ENCODE measurements at places on chromosomes 5 and 9.

GRCh38 chr9:81499594-81499993, 189.8 kb downstream of the TLE1 start:
- no peak for DNase-seq

DNA sequence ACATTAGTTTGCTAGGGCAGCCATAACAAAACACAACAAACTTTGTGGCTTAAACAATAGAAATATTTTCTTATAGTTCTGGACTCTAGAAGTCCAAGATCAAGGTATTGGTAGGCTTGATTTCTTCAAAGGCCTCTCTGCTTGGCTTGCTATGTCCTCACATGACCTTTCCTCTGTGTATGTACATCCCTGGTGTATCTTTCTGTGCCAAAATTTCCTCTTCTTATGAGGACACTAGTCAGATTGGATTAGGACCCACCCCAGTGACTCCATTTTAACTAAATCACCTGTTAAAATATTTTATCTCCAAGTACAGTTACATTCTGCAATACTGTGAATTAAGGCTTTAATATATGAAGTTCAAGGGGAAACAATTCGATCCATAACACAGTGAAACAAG, 168.9 kb upstream of the CCNH start:
- DNase-seq, result no peak

- DNase-seq, result no peak
These were observed 468.5 kb downstream of the NFIB start for GRCh38 chr9:13845460-13845859.

DNA sequence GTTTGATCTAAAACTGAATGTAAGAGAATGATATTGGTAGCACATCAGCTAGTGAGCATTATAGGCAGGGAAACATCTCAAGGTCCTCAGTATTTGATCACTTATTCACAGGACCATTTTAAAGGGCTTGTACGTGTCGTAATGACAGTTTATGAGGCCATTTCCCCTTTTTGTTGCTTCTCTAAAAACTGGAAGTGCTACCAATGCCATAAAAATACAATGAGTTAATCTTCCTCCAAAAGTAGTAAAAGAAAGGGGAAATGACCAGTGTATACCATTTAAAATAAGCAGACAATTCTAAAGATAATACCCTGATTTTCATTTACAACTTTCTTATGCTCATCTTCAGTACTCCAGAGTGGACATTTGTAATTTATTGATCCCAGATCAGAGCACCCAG, 285.8 kb upstream of the PCSK5 start:
- DNase-seq, result no peak

DNA sequence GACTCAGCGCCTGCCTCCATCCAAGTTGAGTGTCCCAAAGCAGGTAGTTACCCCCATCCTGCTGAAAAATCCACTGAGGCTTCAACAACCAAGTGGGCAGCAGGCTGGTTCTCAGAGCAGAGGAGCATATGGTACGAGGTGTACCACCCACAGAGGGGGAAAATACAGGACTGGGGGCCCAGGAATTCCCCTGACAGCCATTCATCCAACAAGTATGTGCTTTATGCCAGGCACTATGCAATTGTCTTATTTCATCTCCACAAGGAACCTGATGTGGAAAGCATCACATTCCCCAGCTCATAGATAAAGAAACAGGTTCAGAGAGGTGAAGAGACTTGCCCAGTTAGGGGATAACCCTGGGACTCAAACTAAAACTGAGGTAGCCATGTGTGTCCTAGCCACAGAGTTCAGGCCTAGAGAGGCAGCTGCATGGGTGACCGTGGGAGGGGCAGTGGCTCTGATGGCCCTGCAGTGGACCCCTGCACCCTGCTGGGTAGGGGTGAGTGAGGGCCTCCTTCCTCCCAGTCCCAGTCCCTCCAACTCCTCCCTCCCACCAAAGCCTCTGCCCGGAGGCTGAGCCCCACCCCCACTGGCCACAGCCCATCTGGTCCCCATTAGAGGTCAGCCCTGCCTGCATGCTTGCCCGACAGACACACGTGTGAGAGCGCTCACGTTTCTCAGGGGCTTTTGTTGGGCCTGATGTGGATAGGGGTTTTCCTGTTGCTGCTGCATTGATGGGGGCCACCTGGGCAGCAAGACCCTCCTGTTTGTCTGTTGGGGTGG, 11.5 kb downstream of the PDLIM4 start:
- no peak for DNase-seq

- no peak for DNase-seq
These were observed 64.6 kb upstream of the SYNPO start for GRCh38 chr5:150575745-150576448.

GRCh38 chr9:134287591-134288491, 38.4 kb upstream of the RXRA start:
- DNase-seq, result no peak

DNA sequence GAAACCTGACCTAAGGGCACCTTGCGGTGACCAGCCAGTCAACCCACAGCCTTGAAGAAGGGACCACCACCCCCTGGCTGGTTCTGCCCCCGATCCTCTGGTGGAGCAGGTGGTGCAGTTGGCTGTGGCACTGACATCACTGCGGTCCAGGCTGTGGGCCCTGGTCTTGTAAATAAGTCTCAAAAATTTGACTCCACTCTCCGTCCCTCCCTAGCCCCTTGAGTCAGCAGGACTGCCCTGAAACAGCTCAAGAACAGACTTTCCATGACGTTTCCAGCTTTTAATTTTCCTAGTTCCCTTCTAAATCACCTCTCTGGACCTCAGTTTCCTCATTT, 134.8 kb upstream of the BOD1 start:
- no peak for DNase-seq

GRCh38 chr5:168415971-168416370, 70.3 kb upstream of the RARS1 start:
- no peak for DNase-seq

- no peak for DNase-seq
These were observed 39.2 kb upstream of the NEK6 start for GRCh38 chr9:124218438-124218982.

GRCh38 chr9:77747163-77747562, 99.0 kb upstream of the GNA14 start:
- DNase-seq, result no peak

- no peak for DNase-seq
These were observed 11.4 kb upstream of the C5orf63 start for GRCh38 chr5:127084656-127085055.

DNA sequence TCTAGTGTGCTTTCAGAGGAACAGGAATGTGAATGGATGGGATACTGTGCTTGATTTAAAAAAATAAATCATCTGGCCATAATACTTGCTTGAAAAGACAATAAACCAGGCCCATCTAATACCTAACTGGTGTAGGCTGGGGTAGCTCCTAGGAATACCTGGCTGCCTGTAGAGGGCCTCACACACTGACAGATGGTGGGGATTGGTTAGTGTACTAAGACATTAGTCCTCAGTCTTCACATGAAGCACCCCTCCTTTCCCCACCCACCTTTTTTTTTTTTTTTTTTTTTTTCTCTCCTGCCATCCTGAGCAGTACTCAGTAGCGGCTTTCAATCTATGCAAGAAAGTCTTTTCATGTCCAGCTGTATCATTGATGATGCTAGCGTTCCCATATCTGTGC, 130.5 kb downstream of the ADGRV1 start:
- no peak for DNase-seq

DNA sequence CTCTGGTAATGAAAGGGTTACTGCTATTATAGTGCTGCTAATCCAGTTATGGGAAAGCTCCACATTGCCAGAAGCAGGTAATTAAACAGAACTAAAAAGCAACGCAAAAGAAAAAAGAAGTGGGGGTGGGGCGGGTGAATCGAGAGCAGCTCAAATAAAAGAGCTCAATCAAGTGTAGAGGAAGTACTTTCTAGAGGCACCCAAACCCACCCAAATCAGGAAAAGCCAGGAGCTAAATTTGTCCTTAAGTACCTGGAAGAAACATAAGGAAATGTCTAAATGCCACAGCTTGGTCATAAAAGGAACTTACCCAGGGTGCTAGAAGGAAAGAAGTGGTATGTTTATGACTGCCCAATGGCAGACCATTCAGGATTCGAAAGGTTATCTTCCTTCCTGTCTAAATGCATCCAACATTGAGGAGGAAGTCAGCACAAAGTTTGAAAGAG, 2.4 kb upstream of the RNF145 start:
- no peak for DNase-seq

GRCh38 chr5:122490718-122491117, 178.7 kb downstream of the SNCAIP start:
- DNase-seq, result no peak

DNA sequence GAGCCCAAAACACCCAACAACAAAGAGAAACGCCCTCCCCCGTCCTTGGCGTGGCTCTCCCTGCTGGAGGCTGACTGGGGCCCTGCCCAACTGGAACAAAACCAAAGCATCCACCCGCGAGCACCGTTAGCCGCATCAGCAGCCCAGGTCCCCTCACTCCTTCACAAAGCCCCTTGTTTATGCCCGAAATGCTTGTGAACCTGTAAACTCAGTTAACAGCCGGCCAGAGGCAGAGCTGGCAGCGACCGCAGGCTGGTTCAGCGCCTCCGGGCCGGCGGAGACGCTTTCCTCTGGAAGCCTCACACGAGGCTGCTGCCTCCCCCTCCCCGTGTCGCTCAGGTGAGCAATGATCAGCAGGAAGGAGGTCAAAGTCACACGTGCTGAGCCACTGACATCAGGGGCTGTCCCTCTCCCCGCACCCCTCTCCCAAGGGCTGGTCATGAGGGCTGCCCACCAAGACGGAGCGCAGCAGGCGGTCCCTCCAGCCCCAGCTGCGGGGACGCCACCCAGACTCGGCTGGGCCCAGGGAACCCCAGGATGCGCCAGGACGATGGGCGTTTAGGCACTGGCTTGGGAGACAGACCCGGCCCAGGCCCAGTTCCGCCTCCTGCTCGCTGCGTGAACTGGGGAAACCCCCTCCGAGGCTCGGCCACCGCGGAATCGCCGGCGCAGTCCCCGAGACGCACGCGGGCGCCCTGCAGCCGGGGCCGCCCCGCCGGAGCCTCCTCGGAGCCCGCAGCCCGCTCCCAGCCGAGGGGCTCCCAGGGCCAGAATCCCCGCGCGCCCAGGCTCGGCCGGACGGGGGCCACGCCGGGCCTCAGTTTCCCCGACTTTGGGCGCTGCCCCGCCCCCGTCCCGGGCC, 563 bp downstream of the SNAPC4 start:
- DNase-seq, result no peak

DNA sequence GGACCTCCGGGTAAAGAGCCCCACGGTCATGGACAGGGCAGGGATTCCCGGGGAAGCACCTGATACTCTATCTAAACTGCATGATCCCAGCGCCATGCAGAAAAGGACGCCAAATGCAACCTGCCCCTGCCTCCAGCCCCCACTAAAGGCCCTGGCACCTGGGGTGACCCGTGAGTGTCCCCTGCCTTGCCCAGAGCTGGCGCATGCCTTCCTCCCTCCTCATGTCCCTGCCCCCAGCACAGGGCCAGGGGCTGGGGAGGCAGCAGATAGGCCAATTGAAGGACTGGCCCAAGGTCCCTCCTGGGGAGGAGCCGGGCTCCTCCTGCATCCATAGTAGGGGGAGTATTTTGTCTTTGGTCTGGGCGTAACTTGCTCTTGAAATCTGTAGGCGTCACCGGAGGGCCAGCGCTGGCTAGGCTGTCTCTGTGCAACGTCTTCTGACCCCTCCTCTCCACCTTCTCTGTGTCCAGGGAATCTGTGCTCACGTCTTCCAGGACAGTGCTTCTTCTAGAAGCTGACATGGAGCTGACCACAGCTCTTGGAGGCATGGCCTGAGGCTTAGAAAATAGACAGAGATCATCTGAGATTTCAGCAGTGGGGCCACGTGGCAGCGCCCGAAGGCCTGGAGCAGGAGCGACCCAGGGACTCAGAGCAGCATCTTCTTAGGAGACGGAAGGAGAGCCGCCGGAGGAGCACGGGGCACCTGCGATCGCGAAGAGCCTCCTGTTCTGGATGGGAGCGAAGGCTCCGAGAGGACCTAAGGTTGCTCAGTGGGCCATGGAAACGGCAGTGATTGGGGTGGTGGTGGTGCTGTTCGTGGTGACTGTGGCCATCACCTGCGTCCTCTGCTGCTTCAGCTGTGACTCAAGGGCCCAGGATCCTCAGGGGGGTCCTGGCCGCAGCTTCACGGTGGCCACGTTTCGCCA, 660 bp downstream of the SPAAR start:
- no peak for DNase-seq

GRCh38 chr9:78605041-78606000, 308.4 kb downstream of the PSAT1 start:
- DNase-seq, result no peak

DNA sequence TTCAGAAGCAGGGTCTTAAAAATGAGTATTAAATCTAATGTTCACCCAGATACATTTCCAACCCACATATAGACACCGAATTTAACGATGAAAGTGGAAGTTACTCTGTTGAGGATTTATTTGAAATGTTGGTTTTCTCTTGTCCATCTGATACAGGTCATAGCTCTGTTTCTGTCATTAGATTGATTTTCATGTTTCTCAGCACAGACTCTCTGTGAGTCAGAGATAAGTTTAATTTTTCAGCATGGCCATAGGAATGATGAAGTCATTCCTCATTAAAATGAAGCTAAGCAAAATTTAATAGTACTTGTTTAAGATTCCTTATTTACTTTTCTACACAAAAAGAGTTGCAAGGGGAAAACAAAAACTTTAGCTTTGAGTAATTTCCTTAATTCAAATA, 38.8 kb downstream of the GHR start:
- DNase-seq, result no peak

- no peak for DNase-seq
These were observed 30.8 kb downstream of the BTF3 start for GRCh38 chr5:73529081-73529480.

GRCh38 chr9:125511789-125512660, 195.0 kb downstream of the MAPKAP1 start:
- DNase-seq, result no peak

- DNase-seq, result no peak
These were observed 1.0 kb downstream of the ANKH start for GRCh38 chr5:14870337-14871213.

- DNase-seq, result no peak
These were observed 50.9 kb upstream of the SARDH start for GRCh38 chr9:133788819-133789717.
